PC-3 (cell line): ENCODE measurements at places on chromosomes 1 and 21.
A peak's percentile ranks its signal among the peaks of the same experiment; 100 is the strongest.

GRCh38 chr1:163361123-163361934 lies 39.6 kb downstream of the NUF2 start:
- peak; percentile 60 for DNase-seq

DNA sequence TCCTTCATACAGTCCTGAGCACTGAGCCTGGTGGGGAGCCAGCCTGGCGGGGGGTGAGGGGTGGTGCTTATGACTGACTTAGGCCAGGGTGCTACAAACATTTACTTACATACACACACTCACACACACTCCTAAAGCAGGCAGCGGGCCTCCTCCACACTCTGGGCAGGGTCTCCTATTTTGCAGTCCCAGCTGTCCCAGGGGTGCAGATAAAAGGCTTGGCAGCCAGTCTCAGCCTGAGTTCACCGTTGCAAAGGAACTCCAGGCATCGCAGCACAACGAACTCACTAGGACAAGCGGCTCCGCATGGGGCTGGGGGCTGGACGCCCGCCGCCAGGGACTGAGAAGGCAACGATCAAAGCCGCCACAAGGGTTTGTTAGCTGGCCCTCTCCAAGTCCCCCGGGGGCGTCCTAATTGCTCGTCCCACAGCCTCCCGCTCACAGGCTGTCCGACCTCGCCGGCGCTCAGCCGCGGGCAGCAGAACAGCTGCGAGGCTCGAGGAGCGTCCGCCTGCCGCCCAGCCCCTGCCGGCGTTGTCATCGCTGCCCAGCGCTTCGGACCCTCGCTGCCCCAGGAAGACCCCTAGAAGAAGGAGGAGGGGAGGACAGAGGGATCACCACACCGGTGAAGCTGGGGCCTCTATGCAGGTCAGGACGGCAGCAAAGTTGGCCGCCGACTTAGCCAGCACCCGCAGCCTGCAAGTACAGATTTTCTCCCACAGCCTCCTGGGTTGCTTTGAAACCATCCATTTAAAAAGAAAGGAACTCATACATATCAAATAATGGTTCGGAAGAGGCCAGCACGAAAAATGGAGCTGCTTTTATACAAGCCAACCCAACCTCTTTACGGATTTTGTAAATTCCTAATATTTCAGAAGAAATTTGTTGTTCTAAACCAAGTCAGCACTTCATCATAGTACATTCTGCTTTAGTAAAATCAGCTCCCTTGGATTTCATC lies 6.2 kb downstream of the BARHL2 start:
- no peak for DNase-seq

DNA sequence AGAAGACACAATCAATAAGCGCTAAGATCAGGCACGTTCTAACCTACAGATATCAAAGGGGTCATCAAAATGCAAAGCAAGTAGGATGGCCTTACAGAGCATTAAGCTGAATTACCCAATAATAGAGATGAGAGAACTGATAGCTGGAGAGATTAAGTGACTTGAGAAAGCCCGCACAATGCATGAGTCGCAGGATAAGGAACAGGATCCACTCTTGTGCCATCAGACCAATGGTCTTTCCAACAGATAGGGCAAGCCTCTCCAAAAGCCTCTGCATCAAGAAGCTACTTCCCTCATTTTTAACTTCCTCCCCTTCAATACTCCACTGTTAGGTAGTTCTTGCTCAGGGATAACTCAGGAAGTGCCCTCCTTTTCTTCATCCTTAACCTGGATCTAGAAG lies 2.6 kb downstream of the CHML start:
- peak; percentile 53 for DNase-seq

- no peak for DNase-seq
Measured at GRCh38 chr21:33019885-33020557, 5.7 kb upstream of the OLIG2 start.

DNA sequence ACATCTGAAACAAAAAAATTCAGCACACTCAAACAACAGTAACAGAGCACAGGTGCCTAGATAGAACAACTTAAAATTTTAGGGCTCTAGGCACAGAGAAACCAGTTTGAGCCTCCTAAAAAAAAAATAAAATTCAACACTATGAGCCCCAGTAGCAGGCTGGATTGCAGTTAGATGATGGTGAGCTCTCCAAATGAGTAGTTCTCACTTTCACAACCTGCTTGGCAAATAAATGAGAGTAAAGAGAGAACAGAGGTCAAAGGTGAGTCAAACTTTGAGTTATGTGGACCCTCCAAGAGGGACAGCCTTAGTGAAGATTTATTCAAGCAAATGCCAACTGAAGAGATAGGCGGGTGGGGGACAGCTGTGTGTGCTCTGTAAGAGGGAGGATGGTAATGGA lies 3.6 kb downstream of the BEND5 start:
- no peak for DNase-seq

DNA sequence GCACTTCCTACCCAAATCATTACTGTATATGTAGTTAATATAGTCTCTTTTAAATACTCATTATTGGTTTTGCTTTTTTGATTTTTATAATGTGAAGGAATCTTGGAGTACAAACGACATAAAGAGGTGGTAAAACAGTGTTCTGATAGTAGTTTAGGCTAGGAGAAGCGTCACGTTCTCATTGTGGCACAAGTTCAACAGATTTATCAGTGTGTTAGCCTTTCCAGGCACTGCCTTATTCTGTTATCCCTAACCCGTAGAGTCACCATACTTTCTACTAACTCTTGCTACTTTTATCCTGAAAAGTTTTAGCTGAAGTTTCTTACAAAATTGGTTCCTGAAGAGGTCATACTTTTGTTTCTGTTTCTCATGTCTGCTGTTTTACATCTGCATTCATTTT lies 174.6 kb upstream of the CACYBP start:
- no peak for DNase-seq

- no peak for DNase-seq
Measured at GRCh38 chr1:8437347-8437746, 119.4 kb downstream of the SLC45A1 start.

- DNase-seq: no peak
Measured at GRCh38 chr1:53409233-53409632, 50.0 kb upstream of the DMRTB1 start.

- no peak for DNase-seq
Measured at GRCh38 chr1:19071674-19072281, 115.3 kb upstream of the IFFO2 start.

DNA sequence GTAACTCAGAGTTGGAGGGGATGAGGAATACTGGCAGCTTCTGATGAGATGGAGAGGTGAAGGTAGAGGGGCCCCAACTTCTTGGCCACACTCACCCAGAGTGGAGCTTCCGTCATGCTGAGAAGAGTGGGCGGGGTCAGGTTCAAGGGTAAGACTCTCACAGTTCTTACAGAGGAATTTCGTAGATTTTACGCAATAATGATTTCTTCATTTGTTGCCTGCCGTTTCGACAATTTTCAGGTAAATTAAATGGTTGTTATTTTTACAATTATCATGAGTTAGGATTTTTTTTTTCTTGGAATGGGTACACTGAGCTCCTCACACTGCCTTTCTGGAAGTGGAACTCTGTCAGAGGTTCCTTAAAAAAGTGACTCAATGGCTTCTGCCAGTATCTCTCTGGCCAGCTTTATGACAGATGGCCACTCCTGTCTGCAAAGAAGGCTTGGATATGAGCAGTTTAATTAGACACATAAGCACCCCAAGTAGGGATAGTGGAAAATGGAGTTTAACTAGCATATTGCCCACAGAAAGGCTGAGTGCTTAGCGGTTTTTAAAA lies 13.8 kb upstream of the NLRP3 start:
- DNase-seq: peak; percentile 27

- DNase-seq: no peak
Measured at GRCh38 chr21:42552407-42553336, 39.0 kb downstream of the SLC37A1 start.

DNA sequence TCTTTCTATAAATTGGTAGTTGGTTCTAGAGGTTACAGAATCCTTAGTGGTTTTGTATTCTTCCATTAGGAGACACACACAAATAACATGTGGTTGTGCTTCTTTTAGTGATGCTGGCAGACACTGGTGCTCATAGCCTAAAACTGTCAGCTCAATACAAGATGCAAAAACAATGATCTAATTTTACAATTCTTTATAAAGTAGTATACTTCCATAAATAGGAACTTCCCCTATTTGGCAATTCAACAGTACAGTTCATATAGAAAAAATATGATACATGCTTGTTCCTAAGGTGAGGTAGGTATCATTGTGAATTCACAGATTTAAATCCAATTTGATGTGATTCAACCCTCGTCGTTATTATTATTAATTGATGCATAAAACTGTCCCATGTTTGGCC lies 20.8 kb upstream of the CCDC17 start:
- no peak for DNase-seq

DNA sequence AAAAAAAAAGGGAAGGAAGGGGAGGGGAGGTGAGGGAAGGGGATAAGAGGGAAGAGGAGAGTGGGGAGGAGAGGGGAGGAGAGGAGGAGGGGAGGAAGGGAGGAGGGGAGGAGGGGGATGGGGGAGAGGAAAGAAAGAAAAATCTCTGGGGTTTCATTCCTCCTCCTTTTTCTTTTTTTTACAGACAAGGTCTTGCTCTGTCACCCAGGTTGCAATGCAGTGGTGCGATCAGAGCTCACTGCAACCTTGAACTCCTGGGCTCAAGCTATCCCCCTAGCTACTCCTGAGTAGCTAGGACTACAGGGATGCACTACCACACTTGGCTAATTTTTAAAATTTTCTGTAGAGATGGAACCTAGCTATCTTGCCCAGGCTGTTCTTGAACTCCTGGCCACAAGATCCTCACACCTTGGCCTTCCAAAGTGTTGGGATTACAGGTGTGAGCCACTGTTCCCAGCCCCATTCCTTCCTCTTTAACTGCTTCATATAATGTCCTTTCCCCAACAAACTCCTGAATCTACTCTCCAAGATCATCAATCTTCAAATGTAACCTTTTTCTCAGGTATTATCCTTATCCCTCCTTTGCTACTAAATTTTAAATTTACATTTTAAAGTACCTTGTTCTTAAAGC lies 23.2 kb downstream of the GON4L start:
- DNase-seq: no peak

DNA sequence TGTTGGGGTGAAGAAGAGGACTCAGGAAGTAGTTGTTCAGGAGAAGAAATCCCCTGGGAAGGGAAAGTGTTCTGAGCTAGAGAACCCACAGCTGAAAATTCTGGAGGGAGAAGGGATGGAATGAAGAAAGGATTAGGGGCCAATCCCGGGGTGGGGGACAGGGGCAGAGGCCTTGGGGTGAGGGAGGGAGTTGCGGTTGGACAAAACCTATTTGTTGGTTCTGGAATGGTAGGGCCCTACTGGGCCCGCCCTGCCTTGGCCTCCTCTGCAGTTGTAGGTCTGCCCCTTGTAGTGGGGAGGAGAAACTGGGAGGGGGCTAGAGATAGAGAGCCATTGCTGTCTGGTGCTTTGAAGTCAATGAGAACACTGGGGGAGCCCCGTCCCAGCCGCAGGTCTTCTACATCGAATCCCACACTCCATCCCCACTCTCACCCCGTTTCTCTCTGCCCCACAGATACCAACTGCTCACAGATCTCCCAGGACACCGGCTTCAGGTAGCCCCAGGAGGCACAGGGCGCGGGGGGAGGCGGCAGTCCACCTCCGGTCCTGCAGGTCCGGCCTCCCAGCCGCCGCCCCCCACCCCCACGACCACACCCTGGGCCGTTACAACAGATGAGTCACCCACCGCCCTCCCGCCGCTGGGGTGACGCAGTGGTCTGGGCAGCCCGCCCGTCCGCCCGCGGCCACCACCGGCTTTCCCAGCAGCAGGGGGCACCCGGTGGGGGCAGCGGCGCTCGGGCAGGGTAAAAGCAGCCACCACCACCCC lies 1.1 kb downstream of the TAGLN2 start:
- peak; percentile 93 for DNase-seq

- no peak for DNase-seq
Measured at GRCh38 chr1:8631163-8631562, 186.3 kb downstream of the RERE start.

GRCh38 chr1:169590932-169591331 lies 4.7 kb upstream of the F5 start:
- DNase-seq: peak; percentile 40

GRCh38 chr21:35217504-35218060 lies 168.5 kb upstream of the RUNX1 start:
- DNase-seq: peak; percentile 100

DNA sequence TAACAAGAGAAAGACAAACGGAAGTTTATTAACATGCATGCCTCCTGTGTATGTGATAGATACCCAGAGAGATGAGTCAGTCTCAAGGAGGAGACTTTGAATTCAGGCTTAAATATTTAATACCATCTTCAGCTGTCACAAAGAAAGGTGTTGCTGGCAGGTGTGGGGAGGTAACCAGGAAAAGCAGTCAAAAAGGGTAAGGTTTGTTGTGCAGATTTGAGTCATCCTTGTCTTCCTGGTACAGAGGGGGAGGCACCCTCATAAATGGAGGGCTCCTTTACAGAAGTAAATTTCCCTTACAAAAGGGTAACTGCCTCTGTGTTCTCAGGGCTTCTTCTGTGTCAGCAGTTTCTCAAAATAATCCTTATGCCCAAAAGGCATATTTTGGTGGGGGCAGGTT lies 75.2 kb upstream of the B3GALT5 start:
- DNase-seq: no peak

DNA sequence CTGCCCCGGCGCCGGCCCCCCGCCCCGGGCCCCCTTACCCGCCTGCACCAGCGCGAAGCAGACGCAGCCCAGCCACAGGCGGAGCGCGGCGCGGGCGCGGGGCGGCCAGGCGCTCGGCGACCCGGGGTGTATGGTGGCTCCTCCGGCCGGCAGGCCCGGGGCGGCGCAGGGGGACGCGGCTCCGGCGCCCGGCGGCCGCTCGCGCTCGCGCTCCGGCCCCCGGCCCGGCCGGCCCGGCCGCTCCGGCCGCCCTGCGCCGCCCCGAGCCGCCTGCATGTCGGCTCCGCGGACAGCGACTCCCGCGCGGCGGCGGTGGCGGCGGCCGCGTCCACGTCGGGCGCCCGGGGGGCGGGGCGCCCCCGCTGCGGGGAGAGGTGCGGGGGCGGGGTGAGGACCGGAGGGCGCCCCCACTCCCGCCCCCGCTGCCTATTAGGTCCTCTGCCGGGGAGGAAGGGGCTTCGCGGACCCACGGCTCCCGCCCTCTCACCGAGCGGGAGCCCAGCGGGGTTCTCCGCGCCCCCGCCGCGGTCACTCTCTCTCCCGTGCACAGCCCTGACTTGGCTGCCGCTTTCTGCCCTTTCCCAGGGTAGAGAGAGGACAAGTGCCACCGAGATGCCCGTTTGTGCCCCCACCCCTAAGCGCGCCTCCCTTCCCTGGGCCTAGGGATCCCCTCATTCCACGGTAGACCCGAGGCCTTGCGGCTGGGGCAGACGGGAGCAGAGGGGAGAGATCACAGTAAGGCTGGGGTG lies at the start of gene FNDC5:
FNDC5 (minus strand) TSS at position 298 of the 749 bp plus-strand sequence.
- no peak for DNase-seq

DNA sequence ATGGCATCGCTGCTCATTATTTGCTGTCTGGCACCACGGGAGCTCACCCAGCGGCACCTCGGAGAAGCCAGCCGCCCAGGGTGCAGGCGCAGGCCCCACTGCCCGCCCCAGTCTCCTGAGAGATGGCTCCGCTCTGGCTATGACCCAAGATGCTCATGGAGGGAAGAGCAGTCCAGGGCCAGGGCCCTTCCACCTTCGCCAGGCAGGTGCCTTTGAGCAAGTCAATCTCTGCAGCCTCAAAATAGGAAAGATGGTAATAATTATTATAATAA lies 437.3 kb downstream of the KIF26B start:
- DNase-seq: no peak

GRCh38 chr1:52970149-52970548 lies 43.1 kb downstream of the SCP2 start:
- DNase-seq: no peak

GRCh38 chr21:25215698-25216384 lies 391.4 kb downstream of the MRPL39 start:
- DNase-seq: no peak
